Small intestine (tissue), 16 donors: ENCODE measurements at places on chromosomes 16 and 17. TPM values are rescaled to one million over a fixed set of nuclear protein-coding genes. Genes with fewer than 3 reads are reported as not detected.

GRCh38 chr17:31743797-31744196, 115.2 kb downstream of the COPRS start:
- no peak for DNase-seq
- H3K27me3 ChIP-seq, result no peaks in the 10 kb centered on the region
- no peaks in the 10 kb centered on the region for H3K4me1 ChIP-seq
- H3K27ac ChIP-seq, result no peak overlapping the region

DNA sequence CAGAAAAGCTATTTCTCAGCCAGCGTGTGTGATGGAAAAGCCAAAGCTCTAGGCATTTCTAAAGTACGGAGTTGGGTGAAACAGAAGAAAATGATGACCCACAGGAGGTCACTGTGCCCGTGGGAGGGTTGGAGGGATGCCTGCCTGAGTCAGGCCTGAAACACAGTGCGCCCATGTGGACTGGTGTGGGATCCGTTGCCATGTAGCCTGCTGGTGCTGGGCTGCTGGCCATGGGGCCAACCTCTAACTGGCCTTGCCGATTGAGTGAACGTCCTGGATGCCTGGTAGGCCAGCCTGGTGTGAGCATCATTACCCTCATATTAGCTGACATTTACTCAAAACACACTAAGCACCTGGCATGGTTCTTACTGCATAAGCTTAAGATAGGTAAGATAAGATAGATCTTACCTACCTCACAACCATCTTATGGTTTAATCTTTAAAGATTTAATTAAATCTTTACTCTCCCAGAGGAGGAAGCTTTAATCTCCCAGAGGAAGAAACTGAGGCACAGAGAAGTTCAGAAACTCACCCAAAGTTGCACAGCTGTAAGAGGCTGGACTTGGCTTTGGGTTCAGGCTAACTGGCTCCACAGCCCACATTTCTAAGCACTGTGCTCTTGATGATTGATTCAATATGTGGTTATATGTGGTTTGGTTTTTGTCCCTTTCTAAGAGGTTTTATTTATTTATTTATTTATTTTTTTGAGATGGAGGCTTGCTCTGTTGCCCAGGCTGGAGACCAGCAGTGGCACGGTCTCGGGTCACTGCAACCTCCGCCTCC, 15.7 kb downstream of the MGAT5B start:
- H3K27ac ChIP-seq, result no peak overlapping the region
- DNase-seq, result no peak
- no peaks in the 10 kb centered on the region for H3K36me3 ChIP-seq
- no peak overlapping the region for H3K4me3 ChIP-seq
- H3K4me1 ChIP-seq, result no peaks in the 10 kb centered on the region
- H3K27me3 ChIP-seq, result no peaks in the 10 kb centered on the region

GRCh38 chr16:79042886-79043285, 557.7 kb downstream of the MAF start:
- no peak overlapping the region for H3K27ac ChIP-seq
- H3K4me3 ChIP-seq, result no peak overlapping the region
- H3K4me1 ChIP-seq, result peaks cover 3% of the 10 kb centered on the region
- no peak for DNase-seq
- H3K27me3 ChIP-seq, result no peaks in the 10 kb centered on the region

GRCh38 chr17:74116087-74116717, 87.3 kb upstream of the RPL38 start:
- H3K27me3 ChIP-seq, result no peaks in the 10 kb centered on the region
- H3K4me3 ChIP-seq, result no peak overlapping the region
- H3K36me3 ChIP-seq, result no peaks in the 10 kb centered on the region
- no peak for DNase-seq
- no peak overlapping the region for H3K27ac ChIP-seq
- no peaks in the 10 kb centered on the region for H3K4me1 ChIP-seq

GRCh38 chr17:49193513-49194296, 16.7 kb downstream of the GNGT2 start:
- no peaks in the 10 kb centered on the region for H3K27me3 ChIP-seq
- DNase-seq, result peak; percentile 78
- no peaks in the 10 kb centered on the region for H3K4me1 ChIP-seq
- H3K4me3 ChIP-seq, result peak overlapping the region; percentile 96
- no peak overlapping the region for H3K27ac ChIP-seq

- H3K27me3 ChIP-seq, result no peaks in the 10 kb centered on the region
- no peak overlapping the region for H3K4me3 ChIP-seq
- DNase-seq, result no peak
- no peaks in the 10 kb centered on the region for H3K4me1 ChIP-seq
- H3K27ac ChIP-seq, result no peak overlapping the region
Observed at GRCh38 chr16:11173426-11173825, 82.6 kb downstream of the SOCS1 start.

- DNase-seq, result no peak
- no peaks in the 10 kb centered on the region for H3K27me3 ChIP-seq
- no peaks in the 10 kb centered on the region for H3K4me1 ChIP-seq
- H3K4me3 ChIP-seq, result no peak overlapping the region
- no peak overlapping the region for H3K27ac ChIP-seq
Observed at GRCh38 chr17:69878661-69879060, 196.4 kb upstream of the KCNJ16 start.

MYH13 gene
- 0.06 TPM for polyA plus RNA-seq

DNA sequence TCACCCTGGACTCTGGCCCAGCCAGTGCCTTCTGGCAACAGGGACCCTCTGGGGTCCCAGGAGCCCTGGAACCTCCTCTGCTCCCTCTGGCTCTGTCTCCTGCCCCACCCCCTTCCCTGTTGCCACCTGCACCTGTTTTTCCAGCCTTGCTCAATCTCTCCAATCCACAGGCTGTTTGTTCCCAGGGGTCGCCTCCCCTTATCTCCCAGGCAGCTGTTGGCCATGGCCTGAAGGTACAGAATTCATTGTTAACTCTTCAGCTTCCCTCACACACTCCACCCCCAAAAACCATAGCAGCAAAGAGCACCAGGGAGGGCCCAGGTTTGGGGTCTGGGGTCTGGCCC, 39.3 kb upstream of the TOB1 start:
- peak overlapping the region; percentile 93 for H3K27ac ChIP-seq
- no peak for DNase-seq
- H3K4me1 ChIP-seq, result peaks cover 12% of the 10 kb centered on the region
- H3K36me3 ChIP-seq, result no peaks in the 10 kb centered on the region

KRTAP1-5 gene
- not detected for polyA plus RNA-seq

DNA sequence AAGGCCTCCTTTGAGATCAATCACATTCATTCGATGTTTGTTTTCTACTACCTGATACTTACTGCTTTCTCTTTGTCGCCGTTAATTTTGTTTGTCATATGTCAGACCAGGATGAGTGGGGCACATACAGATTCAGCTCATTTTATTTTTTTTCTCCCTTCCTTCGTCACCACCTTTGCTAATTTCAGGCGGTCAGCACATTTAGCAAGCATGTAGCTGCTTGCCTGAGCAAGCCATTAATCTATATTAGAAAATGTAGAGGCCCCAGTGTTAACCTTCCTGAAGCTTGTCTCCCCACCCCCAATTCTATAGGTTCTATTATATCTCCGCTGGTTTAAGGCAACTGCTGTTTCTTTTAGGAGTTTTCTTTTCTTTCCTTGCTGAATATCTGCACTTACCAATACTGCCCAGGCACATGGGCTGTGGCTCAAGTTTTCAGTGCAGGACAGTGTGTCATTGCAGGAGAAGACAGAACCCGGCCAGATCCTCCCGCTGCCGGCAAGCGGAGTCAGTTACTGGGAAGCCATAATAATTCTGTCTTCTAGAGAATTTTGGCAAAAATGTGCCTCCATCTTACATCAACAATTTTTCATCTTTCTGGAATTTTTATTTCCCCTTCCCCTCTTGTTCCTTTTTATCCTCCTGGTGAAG, 714.3 kb downstream of the WWOX start:
- no peaks in the 10 kb centered on the region for H3K27me3 ChIP-seq
- H3K27ac ChIP-seq, result no peak overlapping the region
- H3K4me1 ChIP-seq, result no peaks in the 10 kb centered on the region
- no peak for DNase-seq

GRCh38 chr16:53257001-53257400, 177.3 kb upstream of the RBL2 start:
- peaks cover 18% of the 10 kb centered on the region for H3K36me3 ChIP-seq
- no peak overlapping the region for H3K27ac ChIP-seq
- no peaks in the 10 kb centered on the region for H3K4me1 ChIP-seq
- H3K4me3 ChIP-seq, result no peak overlapping the region
- H3K27me3 ChIP-seq, result no peaks in the 10 kb centered on the region
- no peak for DNase-seq

AGRP gene
- polyA plus RNA-seq, result not detected

GRCh38 chr16:79997257-79997656, 396.7 kb upstream of the MAF start:
- H3K27me3 ChIP-seq, result no peaks in the 10 kb centered on the region
- no peak overlapping the region for H3K27ac ChIP-seq
- no peak overlapping the region for H3K4me3 ChIP-seq
- no peaks in the 10 kb centered on the region for H3K36me3 ChIP-seq
- no peaks in the 10 kb centered on the region for H3K4me1 ChIP-seq
- peak; percentile 26 for DNase-seq

- no peak overlapping the region for H3K27ac ChIP-seq
- H3K27me3 ChIP-seq, result peaks cover 10% of the 10 kb centered on the region
- peaks cover 5% of the 10 kb centered on the region for H3K4me1 ChIP-seq
Observed at GRCh38 chr17:80545499-80545826, 825 bp downstream of the RPTOR start.

DNA sequence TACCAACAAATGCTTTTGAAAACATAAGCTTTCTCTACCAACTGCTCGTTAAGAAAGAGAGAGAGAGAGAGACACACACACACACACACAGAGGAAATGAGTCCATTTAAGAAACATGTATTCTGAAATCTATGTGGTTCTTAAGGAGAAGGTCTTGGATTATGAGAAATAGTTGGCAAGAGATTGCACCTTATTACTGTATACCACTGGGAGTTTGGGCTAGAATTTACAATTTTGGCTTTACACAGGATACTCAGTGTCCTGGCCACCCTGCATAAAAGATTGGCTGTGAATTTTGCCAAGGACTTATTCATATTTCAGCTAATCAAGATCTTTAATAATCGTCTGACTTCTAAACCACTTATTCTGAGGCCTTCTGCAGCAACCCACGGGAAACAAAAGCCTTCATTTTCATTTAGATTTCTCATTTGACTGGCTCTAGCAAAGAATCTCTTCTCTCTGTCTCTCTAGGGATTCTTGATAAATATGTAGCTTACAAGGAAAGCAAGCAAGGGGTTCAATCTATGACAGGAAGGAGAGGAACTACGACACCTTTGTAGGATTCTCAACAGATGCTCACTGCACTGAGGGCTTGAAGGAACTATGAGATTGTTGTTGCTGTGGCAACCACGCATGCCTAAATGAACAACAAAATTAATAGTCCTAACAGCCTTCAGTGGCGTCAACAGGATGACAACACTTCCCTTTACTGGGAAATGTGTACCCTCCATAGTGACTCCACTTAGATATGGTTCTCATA, 75.3 kb upstream of the GNAO1 start:
- H3K4me3 ChIP-seq, result no peak overlapping the region
- H3K27ac ChIP-seq, result no peak overlapping the region
- no peaks in the 10 kb centered on the region for H3K4me1 ChIP-seq
- no peaks in the 10 kb centered on the region for H3K27me3 ChIP-seq

- no peak for DNase-seq
- no peaks in the 10 kb centered on the region for H3K4me1 ChIP-seq
- no peak overlapping the region for H3K27ac ChIP-seq
- H3K36me3 ChIP-seq, result no peaks in the 10 kb centered on the region
Observed at GRCh38 chr17:63514974-63515373, 8.2 kb upstream of the KCNH6 start.

PDE6G gene
- polyA plus RNA-seq, result not detected

- no peaks in the 10 kb centered on the region for H3K27me3 ChIP-seq
- DNase-seq, result no peak
- peak overlapping the region; percentile 94 for H3K27ac ChIP-seq
- H3K4me1 ChIP-seq, result no peaks in the 10 kb centered on the region
Observed at GRCh38 chr16:30874244-30874820, 19.5 kb downstream of the BCL7C start.

GRCh38 chr17:57662644-57663308, 82.3 kb downstream of the CCDC182 start:
- peak overlapping the region; percentile 54 for H3K27ac ChIP-seq
- no peaks in the 10 kb centered on the region for H3K27me3 ChIP-seq
- H3K36me3 ChIP-seq, result peaks cover 41% of the 10 kb centered on the region
- H3K4me3 ChIP-seq, result no peak overlapping the region

HBM gene
- not detected for polyA plus RNA-seq

TMIGD1 gene
- 0.13 TPM for polyA plus RNA-seq

DNA sequence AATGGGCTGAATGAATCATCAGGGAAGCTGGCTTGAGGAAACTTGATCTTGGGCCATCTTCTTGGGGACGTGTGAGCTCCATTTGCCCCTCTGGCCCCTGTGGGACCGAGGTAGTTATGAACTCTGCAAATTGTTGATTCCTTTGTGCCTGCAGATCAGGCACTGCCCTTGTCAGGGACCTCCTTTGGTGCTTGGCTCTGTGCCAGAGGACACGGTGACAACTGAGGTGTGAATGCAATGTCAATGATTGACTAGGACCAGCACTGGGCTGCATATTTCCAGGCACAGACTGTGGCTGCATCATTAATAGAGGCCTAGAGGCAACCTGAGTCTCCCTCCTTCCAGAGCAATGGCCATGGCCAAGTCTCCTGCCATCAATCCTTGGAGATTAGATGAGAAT, 23.8 kb downstream of the PDILT start:
- no peaks in the 10 kb centered on the region for H3K36me3 ChIP-seq
- no peaks in the 10 kb centered on the region for H3K4me1 ChIP-seq
- H3K27me3 ChIP-seq, result no peaks in the 10 kb centered on the region
- no peak overlapping the region for H3K4me3 ChIP-seq
- no peak overlapping the region for H3K27ac ChIP-seq

DNA sequence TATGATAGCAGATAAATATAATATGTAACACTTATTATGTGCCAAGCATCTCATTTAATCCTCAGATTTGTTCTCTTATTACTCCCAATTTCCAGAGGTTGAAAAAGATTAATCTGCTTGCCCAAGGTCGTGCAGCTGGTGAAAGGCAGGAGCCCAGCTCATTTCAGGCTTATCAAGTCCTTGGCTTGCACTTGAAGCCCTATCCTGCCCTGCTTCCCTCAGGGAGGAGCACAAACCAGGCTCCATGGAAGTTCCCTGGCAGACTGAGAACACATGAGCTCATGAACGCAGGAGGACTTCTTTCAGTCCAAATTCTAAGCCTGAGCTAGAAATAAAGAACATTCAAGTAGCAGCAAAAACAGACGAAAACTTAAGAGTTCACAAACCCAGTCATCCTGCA, 74.8 kb downstream of the USP31 start:
- H3K27ac ChIP-seq, result no peak overlapping the region
- no peaks in the 10 kb centered on the region for H3K4me1 ChIP-seq
- no peaks in the 10 kb centered on the region for H3K27me3 ChIP-seq
- no peaks in the 10 kb centered on the region for H3K36me3 ChIP-seq
- DNase-seq, result no peak
- H3K4me3 ChIP-seq, result no peak overlapping the region

- no peaks in the 10 kb centered on the region for H3K4me1 ChIP-seq
- H3K36me3 ChIP-seq, result no peaks in the 10 kb centered on the region
- no peak overlapping the region for H3K4me3 ChIP-seq
- H3K27ac ChIP-seq, result no peak overlapping the region
- no peak for DNase-seq
Observed at GRCh38 chr16:76346210-76346609, 69.0 kb downstream of the CNTNAP4 start.

GRCh38 chr17:79777120-79777893, 641 bp upstream of the CBX2 start:
- H3K27ac ChIP-seq, result no peak overlapping the region
- H3K4me1 ChIP-seq, result peaks cover 42% of the 10 kb centered on the region
- DNase-seq, result no peak
- H3K4me3 ChIP-seq, result peak overlapping the region; percentile 17
- H3K36me3 ChIP-seq, result peaks cover 15% of the 10 kb centered on the region
- H3K27me3 ChIP-seq, result peaks cover 4% of the 10 kb centered on the region

- H3K27ac ChIP-seq, result no peak overlapping the region
- H3K27me3 ChIP-seq, result peaks cover 16% of the 10 kb centered on the region
- no peaks in the 10 kb centered on the region for H3K4me1 ChIP-seq
- H3K4me3 ChIP-seq, result no peak overlapping the region
- no peaks in the 10 kb centered on the region for H3K36me3 ChIP-seq
- DNase-seq, result no peak
Observed at GRCh38 chr16:2472488-2472864, 1.4 kb downstream of the NTN3 start.
